ENCODE measurements at places on chromosomes 7 and 10. TPM values are rescaled to one million over a fixed set of nuclear protein-coding genes. Genes with fewer than 3 reads are reported as not detected.

Gene PARG
- 70.3 TPM for total RNA-seq

- no peak for DNase-seq
Observed at GRCh38 chr7:44580945-44581878, 819 bp downstream of the TMED4 start.

DNA sequence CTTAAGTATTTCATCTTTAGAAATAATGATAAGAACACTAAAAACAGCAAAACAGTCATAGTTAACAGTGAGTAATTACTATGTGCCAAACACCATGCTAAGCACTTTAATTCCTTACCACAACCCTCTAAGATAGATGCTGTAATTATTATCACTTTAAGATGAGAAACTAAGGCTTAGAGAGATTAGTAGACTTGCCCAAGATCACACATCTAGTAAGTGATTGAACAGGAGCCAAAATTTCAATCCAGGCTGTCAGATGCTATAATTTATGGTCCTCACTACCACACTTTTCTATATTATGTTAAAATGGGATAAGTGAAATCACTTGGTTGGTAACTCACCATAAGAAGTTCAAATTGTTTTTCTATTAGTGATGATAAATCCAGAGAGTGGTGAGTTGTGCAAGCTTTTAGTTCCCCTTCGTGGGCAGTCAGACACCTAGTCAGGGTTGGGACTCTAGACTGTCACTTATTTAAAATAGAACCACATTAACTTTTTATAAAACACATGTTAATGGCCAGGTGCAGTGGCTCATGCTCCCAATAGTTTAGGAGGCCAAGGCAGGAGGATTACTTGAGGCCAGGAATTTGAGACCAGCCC lies 85.9 kb upstream of the GATA3 start:
- no peak for DNase-seq

- DNase-seq, result no peak
Observed at GRCh38 chr7:98232799-98233198, 19.2 kb downstream of the TECPR1 start.

- no peak for DNase-seq
Observed at GRCh38 chr7:128919881-128920799, 9.6 kb upstream of the KCP start.
